ENCODE measurements at places on chromosomes 2 and 18. TPM values are rescaled to one million over a fixed set of nuclear protein-coding genes. Genes with fewer than 3 reads are reported as not detected.

The SGPP2 gene
- polyA plus RNA-seq: 17.2 TPM

The GKN2 gene
- polyA plus RNA-seq: not detected

The MBD2 gene
- 44.5 TPM for polyA plus RNA-seq

The RNU2-63P gene
- not detected for polyA plus RNA-seq

The SRD5A2 gene
- not detected for polyA plus RNA-seq

The SH3RF3 gene
- polyA plus RNA-seq: 2.3 TPM

The CYS1 gene
- 1.7 TPM for polyA plus RNA-seq

The C2orf15 gene
- 10.7 TPM for polyA plus RNA-seq

The IL1F10 gene
- not detected for polyA plus RNA-seq

The OR6B2 gene
- polyA plus RNA-seq: not detected

The TSPYL6 gene
- polyA plus RNA-seq: not detected
